NCI-H1694 (cell line): ENCODE measurements at places on chromosomes 5 and 9.

DNA sequence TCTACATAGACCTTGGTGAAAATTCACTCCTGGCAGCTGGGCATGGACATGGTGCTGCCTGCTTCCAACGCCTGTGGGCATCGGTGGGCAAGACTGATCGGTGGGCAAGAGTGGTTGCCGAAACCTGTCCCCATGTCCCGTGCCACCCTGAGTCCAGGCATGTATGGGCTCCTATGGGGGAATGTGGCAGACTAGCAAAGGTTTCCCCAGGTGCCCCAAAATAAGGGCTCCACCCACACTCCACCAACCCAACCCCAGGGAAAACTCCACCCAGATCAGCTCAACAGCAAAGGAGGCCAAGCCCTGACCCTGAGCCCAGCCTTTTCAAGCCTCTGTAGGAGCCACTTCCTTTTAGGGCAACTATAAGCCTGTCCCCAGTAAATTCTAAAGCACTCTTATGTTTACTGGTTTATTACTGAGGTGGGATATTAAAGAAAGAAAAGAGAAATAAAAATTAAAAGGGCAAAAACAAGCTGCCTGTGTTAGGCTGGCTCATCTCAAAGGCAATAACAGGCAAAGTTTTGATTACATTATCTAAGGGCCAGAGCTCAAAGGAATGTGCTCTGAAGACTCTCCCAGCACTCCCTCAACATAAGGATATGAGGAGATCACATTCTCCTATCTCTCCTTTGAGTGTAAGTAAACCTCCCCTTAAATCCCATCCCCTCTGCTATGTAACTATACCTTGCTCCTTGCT is 8.9 kb upstream of the SPATA31E1 start:
- no peak for DNase-seq

DNA sequence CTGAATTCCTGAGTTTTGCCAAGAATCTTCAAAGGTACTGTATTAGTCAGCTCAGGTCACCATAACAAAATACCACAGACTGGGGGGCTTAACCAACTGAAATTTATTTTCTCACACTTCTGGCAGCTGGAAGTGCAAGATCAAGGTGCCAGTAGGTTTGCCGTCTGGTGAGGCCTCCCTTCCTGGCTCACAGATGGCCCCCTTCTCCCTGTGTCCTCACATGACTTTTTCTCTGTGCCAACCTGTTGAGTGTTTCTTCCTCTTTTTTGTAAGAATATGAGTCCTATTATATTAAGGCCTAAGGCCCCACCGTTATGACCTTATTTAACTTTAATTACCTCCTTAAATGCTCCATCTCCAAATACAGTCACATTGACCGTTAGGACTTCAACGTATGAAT is 156.1 kb upstream of the KIF2A start:
- no peak for DNase-seq

- DNase-seq, result no peak
Measured at GRCh38 chr9:89313842-89314241, 2.8 kb downstream of the CKS2 start.

- no peak for DNase-seq
Measured at GRCh38 chr5:181190711-181191525, 14.1 kb downstream of the TRIM7 start.

DNA sequence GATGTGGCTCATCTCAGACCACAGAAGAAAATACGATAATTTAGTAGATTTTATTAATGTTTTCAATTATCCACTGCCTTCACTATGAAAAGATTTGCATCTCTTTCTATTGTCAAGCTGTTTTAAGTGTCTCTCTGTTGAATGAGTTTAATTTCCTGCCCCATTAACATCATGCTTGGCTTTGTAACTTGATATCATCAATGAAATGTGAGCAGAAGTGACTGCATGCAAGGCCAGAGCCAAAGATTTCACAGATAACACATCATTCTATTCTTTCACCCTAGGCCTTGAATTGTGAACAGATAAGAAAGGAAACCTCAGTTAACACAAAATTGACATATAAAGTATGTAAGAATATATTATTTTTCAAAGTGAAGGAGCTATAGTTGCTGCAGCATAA is 986.4 kb upstream of the CDH18 start:
- no peak for DNase-seq

DNA sequence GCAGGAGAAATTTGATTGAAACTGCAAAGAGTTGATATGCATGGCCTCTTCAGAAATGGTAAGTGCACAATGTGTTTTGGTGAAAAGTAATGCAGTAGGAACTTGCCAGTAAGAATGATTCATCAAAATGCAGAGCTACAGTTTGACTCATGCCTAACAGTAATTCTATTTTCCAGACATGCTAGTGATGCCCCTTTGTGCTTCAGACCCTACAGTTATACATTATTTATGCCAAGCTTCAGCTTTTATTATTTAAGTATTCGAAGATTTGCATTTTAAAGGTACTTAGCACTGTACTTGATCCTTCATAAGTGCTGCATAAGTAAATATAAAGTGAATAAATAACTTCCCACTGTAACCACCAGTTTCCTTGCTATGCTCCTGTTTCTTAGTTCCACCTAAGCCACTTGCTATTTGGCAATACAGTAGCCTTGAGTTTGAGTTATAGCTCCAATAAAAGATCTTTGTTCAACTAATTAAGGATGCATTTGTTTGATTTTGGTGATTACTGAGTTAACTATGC is 3.6 kb upstream of the SPATA31E1 start:
- DNase-seq, result no peak

DNA sequence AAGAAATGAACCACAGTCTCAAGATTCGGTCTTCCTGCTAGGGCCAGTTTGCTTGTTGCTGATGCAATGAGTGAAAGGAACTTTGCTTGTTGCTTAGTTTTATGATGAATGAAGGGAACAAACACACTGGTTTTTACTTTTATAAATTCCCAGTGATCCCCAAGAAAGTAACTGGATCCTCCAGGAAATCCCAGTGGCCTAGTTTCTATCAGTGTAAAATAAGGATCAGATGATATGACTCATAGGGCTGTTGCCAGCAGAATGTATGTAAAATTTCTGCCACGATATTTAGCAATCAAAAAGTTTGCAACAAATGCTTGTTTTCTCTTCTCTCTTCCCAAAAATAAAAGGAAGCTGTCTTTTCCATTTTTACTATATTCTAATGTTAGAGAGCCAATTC is 160.1 kb upstream of the CDKN2B start:
- no peak for DNase-seq

DNA sequence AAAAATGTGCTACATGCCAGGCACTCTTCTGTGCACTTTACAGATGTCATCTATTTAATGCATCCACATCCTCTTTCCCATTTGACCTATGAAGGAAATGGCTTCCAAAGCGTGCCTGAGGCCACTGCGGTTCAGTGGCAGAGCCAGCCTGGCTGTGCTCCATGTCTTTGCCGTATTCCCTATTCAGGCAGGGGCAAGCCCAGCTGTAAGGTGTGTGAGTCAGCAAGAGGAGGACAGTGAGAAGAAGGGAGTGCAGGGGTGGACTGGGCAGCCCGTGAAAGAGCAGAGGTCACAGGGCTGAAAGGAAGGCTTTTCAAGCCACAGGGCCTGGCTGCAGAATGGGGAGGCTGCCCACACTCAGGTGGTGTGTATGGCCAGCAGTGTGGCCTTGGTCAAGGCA is 91.7 kb downstream of the HRH2 start:
- no peak for DNase-seq

DNA sequence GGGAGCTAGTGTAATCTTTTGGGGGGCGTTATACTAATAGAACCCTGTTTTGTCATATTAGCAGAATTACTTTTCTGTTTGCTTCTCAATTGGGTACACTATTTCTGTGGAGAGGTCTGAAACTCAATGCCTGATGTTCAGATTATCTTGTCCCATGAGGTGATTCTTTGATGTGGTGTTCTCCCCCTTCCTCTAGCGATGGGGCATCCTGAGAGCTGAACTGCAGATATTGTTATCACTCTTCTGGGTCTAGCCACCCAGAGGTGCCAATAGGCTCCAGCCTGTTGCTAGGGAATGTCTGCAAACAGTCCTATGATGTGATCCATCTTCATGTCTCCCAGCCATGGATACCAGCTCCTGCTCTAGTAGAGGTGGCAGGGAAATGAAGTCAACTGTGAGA is 233.1 kb upstream of the RASA1 start:
- no peak for DNase-seq

- no peak for DNase-seq
Measured at GRCh38 chr9:136354592-136355085, 8.9 kb downstream of the DNLZ start.

- no peak for DNase-seq
Measured at GRCh38 chr5:139925216-139925562, 117.9 kb downstream of the NRG2 start.
